ENCODE measurements at places on chromosomes 16 and 17.

DNA sequence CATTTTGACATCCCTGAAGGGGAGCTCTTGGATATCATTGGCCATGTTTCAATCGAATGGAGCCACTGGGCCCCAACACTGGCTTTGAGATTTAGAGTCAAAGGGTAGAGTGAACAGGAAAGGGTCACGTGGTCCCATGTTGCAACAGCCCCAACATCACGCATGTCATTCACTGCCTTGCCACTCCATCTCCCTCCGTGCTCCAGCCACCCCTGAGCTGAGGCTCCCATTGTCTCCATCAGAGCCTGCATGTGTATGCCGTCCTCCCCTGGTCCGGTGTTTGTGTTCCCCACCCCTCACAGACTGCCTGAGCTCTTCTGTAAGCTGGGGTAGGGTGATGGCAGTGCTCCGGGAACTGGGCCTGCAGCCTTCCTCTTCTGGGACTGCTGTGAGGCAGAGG, 12.1 kb downstream of the NFE2L1 start:
- no peak for DNase-seq

GRCh38 chr17:2435181-2435741, 34.4 kb upstream of the MNT start:
- DNase-seq: no peak

DNA sequence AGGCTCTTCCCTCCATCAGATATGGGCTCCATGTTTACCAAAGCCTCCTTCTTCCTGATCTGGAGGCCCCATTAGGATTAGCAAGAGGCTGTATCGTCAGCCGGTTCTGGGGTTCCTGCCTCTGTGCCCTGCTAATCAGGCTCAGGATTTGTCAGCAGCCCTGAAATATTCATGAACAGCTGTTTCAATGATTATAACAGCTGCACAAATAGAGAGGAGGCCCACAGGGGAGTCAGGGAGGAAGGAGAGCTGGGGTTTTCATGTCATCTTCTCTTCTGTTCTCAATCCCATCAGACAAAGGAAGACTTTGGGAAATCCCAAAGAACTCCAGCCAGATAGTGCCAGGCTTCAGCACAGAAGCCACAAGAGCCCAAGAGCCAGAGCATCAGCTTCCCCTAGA, 72.3 kb upstream of the MMP2 start:
- DNase-seq: no peak

DNA sequence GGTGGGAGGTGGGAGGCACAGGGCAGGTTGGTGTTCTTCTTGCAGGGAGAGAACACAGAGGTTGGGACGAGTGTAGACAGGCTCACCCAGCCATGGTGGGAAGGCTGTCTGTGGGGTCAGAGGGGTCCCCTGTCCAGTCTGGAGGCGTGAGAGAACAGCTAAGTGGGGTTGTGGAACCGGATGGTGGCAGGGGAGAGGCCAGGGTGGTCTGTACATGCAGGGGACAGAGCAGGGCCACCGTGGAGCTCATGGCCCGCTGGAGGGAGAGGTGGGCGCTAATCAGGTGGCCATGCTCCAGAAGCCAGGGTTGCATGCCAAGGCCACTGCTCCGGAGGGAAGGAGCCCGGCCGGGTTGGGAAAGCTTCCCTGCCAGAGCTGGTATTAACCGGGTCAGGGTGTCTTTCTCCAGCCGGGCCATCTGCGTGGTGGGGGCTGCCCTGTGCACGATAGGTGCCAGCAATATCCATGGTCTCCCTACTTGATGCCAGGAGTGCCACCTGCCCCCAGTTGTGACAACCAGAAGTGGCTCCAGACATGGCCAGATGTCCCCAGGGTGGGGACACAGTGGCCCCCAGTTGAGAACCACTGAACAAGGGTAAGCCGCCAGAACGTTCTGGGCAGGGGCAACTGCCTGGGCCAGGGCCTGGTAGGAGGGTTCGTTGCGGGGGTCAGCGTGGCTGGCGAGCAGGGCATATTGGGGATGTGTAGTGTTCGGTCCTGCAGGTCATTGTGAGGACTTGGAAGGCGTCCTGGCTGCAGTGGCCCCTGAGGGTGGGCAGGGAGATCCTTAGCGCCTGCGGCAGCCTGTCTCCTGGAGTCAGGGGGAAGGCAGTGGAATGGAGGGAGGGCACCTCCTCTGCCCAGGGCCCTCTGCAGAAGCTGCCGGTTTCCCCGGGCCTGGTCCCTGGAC, 5.1 kb downstream of the SNN start:
- DNase-seq: no peak

- no peak for DNase-seq
These were observed 15.6 kb downstream of the PDK2 start for GRCh38 chr17:50110591-50111349.

DNA sequence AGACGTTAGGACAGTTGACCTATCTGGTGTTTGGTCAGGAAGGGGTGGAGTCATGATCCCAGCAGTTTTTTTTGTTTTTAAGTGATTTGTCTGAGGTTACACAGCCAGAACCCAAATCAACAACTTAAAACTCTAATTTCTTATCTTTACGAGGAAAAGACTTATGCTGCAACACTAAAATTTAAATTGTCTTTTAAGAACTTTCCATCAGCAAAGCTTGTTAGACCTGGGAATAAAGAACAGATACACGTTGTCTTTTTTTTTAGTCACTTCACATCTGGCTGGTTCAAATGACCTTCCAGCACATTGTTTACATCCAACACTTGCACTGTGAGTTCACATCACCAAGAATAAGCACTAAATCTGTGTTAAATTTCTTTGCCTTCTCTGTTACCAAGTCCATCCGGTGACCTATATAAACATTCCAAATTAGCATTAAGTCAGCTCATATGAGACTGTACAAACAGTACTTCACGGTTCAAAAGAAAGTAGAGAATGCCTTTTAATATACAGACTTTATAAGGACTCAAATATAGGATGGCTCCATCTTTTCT, 115.0 kb downstream of the HS3ST2 start:
- DNase-seq: no peak

DNA sequence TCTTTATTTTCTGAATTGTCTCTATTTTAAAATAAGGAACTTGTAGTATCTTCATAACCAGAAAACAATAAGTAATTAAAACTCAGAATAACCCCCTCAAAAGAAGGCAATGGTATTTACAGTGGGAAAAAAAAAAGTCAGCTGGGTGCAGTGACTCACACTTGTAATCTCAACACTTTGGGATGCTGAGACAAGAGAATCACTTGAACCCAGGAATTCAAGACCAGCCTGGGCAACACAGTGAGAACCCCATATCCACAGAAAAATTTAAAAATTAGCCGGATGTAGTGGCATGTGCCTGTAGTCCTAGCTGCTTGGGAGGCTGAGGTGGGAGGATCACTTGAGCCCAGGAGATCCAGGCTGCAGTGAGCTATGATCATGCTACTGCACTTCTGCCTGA, 33.5 kb downstream of the ADAM11 start:
- DNase-seq: no peak

DNA sequence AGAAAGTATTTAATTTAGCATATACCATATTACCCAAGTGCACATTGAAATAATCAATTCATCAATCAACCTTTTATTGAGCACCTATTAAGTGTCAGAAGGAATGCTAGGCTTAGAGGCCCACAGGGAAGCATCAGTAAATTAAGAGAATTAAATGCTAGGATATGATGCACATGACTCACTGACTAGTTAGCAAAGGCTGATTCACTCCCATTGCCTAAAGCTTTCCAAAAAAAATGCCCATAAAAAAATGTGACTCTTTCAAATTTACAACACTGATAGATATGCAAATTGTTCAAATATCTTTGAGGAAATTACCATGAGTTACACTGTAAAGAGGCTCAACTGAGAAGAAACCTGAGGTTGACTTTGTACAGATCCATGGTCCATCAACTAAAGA, 883.3 kb downstream of the CDH11 start:
- no peak for DNase-seq

Data from right renal pelvis (tissue), 4 donors.